Caki2 (cell line): ENCODE measurements at places on chromosomes 6 and 20. TPM values are rescaled to one million over a fixed set of nuclear protein-coding genes. Genes with fewer than 3 reads are reported as not detected.

CCN5 gene
- total RNA-seq, result 39.7 and 55.7 TPM in 2 replicates

MAS1 gene
- not detected in 2 replicates for total RNA-seq

SYNDIG1 gene
- 0.09 and 0.44 TPM in 2 replicates for total RNA-seq

MCM8 gene
- 18.4 and 25.9 TPM in 2 replicates for total RNA-seq

FOXA2 gene
- 2.3 and 4.5 TPM in 2 replicates for total RNA-seq
